ENCODE measurements at places on chromosomes 7 and 10.

- no peak for DNase-seq
These were observed 175.7 kb downstream of the GFRA1 start for GRCh38 chr10:116097239-116097784.

- DNase-seq = no peak
These were observed 75.9 kb downstream of the CREB5 start for GRCh38 chr7:28488061-28488791.

DNA sequence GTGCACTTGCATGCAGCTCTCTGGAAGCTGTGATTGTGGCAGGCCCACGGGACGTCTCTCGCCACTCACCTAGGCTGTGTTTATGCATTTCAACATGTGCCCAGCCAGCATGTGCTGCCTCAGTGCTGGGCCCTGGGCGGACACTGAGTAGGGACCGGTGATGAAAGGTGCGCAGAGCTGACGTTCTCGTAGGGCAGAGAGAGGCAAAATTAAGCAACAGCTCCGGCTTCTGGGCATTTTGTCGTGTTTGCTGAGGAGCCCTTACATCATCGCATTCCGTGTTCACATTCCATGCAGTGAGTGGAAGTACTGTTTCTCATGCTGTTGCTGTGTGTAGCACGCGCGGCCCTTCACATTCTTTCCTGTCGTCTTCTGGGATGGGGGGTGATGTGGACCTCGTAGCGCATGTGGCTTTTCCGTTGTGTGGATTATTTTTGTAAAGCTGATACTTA, 50.5 kb downstream of the PRF1 start:
- no peak for DNase-seq

DNA sequence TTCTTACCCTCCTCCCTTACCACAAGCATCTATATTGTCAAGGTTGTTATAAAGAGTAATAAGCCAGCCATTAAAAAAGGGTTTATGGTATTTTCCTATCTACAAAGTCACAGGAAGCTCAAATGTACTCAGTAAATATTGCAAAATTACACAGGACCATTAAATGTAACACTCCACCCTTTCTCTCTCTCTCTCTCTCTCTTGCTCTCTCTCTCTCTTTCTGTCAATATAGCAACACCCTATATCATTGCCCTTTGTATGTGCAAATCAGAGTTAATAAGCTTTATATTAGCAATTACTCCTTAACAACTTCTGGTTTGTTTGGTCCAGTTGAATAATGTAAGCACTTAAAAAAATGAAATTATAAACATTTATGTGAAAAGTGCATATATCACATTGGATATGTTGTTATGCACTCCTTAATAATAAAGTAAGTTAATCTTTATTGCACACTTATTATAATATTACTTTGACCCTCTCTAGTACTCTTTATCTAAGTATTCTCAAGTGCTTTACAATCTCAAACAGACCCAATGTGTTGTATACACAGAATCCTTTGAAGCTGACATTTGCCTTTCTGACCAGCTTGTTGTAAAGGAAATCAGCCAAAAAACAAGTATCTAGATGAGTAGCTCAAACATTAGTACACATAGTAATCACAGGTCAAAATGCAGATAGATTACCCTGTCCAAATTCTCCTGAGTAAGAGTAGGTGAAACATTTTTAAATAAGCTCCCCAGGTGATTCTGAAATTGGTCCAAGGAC, 93.2 kb downstream of the CFTR start:
- no peak for DNase-seq

GRCh38 chr7:157138101-157138423, 664 bp upstream of the UBE3C start:
- no peak for DNase-seq

GRCh38 chr10:117078168-117078837, 59.8 kb downstream of the VAX1 start:
- no peak for DNase-seq

- no peak for DNase-seq
These were observed 134.5 kb downstream of the PKD1L1 start for GRCh38 chr7:47813620-47814260.

DNA sequence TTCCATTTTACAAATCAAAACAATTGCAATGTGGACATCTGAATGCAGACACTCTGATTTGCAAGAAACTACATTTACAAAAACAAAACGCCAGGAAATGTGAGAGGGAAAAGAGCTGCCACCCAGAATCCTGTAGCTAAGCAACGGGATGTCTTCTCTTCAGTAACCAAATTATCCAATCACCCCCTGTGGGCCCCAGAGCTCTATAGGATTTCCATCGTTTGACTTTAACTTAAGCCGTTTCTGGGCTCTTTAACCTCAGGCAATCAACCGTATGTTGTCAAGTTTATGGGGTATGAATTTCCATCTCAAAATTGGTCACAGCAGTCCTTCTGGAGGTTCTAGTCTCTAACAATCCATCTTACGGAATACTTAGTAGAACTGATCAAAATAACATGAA, 240.5 kb downstream of the ETV1 start:
- no peak for DNase-seq

All from stimulated activated CD4-positive, alpha-beta T cell treated with anti-CD3 and anti-CD28 coated beads, Interleukin-1b, Interleukin-23, amount 100 ng/mL, for 1 hour (primary cell).